Fibroblast of skin of back (primary cell): ENCODE measurements at places on chromosomes 6 and 20.

DNA sequence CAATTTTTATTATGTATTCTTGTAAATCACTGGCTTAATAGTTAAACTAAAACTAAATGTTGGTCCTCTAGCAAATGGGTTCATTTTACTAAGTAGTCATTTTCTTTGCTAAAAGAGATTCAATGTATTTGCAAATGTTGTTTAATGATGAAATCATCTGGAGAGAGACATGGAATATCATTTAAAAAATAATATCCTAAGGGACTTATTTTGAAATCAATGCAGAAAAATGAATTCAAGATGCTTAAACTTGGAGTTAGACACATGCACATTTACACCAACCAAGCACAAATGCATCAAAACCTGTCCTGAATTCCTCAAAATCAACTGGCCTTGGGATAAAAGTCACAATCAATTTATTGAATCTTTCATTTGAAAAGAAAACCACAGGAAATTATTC, 165.0 kb upstream of the RNF217 start:
- no peak for DNase-seq

- no peak for DNase-seq
Observed at GRCh38 chr6:89500611-89501010, 67.7 kb downstream of the ANKRD6 start.

DNA sequence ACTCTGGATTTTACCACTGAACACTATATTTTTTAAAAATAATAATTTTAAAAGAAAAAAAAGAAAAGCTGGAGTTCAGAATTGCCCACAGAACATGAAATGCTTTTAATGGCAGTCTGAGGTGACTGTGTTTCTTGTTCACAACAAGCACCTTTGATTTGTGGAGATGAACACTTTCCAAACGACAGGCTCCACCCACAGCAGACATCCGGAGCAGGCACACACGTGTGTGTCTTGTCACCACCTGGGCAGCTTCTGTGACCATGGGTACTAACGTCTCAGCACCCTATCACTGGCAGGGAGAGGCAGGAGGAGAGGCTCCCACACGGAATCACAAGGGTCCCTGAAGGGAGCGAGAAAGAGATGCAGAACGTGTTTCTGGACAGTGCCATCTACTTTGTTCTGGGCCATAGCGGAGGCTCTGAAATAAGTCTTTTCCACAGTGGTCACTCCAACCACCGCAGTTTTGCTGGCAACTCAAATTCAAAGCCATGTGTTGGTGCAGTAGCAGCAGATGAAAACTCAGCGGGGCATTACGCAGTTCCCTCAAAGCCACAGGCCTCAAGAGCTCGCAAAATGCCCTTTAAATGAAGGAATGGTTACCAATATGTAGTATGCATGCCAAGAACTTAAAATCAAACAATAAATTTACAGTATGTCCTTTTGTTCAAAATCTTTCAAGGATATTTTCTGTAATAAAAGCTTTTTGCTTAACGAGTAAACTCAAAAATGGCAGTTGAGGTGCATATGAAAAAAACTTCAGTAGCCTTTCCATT, 242.2 kb downstream of the FOXC1 start:
- no peak for DNase-seq

DNA sequence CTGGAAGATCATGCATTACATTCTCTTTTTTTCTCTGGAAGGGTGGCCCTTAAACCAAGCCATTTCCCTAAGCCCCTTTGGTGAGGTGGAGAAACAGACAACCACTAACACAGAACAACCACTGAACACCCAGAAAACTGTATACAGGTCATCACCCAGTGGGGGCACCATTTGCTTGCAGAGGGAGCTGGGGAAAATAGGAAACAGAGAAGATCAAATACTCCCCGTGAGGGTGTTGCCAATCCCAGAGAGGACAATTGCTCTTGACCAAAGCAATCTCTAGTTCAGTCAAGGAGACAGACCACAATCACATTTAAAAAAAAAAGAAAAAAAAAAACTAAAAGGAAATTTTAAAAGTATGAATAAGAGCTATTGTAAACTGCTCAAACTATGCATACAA, 865 bp upstream of the DAAM2 start:
- peak; percentile 62 for DNase-seq

DNA sequence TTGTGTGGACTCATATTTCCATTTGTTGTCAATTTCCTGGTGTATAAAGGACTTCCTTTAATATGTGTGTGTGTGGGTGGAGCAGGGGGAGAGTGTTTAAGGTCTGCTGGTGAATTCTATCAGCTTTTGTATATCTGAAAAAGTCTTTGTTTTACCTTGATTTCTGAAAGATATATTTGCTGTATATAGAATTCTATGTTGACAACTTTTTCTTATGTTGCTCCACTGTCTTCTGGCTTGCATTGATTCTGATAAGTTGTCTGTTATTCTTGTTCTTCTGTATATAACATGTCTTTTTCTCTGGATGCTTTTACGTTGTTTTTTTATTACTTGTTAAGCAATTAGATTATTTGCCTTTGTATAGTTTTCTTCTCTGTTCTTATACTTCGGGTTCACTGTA, 90.0 kb upstream of the CEP162 start:
- DNase-seq: no peak

- no peak for DNase-seq
Observed at GRCh38 chr6:84767526-84768201, 3.3 kb upstream of the TBX18 start.
